GM12891 (cell line): ENCODE measurements at places on chromosomes 5 and 9.

DNA sequence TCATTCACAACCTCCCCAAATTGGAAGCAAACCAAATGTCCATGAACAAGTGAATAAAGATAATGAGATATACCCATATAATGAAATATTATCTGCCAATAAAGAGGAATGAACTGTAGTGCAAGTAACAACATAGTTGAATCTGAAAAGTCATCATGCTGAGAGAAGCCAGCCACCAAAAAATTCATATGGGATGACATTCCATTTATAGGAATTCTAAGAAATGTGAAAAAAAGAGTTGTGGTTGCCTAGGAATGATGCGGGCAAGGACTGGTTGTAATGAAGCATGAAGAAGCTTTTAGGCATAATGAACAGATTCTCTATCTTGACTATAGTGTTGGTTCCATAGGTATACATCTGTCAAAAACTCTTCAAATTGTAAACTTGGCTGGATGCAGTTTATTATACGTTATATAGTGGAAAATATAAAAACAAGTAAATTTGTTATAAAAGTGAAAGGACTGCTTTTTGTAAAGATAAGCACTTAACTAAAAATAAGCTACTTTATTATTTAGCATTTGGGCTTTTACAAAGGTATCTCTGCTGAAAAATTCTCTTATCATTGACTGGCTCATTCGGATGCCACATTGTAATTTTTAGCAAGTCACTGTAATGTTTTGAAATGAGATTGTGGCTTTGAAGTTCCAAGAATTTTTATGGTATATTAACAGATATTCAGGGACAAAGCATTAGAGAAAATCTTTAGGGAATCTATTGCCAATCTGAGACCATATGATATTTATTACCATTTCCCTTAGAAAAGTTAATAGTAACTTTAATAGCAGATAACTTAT is 21.2 kb upstream of the TTC23L start:
- DNase-seq = no peak

- DNase-seq = no peak
Measured at GRCh38 chr5:146073239-146073900, 32.0 kb downstream of the PLAC8L1 start.

DNA sequence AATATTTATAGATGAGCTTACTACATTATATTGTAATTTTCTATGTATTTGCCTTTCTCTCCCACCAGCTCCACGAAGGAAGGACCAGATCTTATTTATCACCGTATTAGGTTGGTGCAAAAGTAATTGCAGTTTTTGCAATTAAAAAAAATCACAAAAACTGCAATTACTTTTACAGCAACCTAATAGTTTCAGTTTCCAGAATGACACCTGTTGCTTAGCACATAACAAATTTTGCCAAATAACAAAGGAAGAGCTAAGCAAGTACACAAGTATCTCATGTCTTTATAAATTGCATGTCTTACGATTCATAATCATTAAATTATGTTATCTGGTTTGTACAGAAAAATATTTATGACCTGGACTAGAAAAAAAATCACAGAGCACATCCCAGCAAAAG is 45.9 kb downstream of the AGXT2 start:
- no peak for DNase-seq

- no peak for DNase-seq
Measured at GRCh38 chr9:84254972-84255371, 85.6 kb downstream of the SLC28A3 start.

DNA sequence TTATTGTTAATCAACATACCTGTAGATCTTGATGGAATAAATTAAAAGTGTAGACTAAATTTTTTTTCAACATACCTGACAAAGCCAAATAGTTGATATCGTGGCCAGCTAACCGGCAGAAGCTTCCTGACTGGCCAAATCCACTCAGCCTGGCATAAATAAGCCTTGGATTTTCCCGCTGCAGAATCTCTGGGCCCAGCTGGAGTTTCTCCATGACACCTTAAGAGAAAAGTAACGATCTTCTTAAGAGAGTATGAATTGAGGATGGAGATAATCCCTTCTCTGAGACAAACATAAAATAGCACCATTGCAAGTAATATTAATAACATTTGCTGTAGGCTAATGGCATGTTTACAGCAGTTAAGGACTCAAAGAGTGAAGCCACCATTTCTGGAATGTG is 2.2 kb downstream of the AMACR start:
- no peak for DNase-seq

GRCh38 chr9:137396634-137397367 is 26.2 kb downstream of the EXD3 start:
- no peak for DNase-seq

DNA sequence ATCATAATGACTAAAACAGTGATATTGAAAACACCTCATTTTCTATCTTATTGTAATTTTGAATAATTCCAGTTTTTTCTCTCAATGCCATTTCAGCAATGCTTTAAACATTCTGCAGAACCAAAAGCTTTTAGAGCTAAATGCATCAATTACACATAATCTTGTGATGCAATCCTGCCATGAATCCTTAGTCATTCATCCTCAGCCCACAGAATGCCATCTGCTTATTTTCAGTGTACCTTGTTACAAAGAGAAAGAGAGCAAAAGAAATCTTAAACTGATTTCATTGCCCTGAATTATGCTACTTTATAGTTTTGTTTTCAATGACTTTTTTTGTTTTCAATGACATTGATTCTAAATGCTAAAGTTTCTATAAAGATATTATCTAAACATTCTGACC is 1234.8 kb upstream of the C9orf72 start:
- no peak for DNase-seq

DNA sequence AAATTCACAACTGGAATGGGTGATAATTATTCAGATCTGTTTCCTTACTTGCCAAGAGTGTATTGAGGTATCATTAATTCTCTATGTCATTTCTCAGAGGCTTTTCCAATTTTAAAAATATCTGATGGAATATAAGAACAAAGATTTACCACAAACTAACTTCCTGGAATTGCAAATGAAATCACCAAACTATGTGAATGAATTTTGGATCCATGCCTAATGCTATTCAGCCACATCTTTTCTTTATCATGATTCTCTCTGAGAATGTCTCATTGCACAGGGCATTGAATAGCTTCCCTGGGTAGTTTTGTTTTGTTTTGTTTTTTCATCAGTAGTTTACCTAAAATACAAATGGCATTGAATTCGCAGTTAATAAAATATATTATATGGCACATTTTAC is 146.9 kb upstream of the FBN2 start:
- no peak for DNase-seq

- DNase-seq = no peak
Measured at GRCh38 chr5:37787742-37788141, 52.1 kb downstream of the GDNF start.

- DNase-seq = no peak
Measured at GRCh38 chr9:105148328-105149006, 96.0 kb upstream of the SLC44A1 start.

DNA sequence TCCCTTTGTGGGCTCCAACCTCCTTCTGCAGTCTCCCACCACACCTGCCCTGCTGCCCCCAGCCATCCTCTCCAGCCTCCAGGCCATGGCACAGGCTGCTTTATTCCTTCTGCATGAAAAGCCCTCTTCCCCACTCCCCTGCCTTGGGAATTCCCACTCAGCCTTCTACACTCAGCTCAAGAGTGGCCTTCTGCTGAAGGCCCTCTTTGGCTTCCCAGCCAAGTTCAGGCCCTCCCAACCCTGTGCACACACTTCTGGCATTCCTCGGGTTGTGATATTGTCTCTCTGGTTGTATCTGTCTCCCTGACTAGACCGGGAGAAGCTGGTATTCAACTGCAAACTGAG is 5.7 kb downstream of the SHB start:
- DNase-seq = no peak

DNA sequence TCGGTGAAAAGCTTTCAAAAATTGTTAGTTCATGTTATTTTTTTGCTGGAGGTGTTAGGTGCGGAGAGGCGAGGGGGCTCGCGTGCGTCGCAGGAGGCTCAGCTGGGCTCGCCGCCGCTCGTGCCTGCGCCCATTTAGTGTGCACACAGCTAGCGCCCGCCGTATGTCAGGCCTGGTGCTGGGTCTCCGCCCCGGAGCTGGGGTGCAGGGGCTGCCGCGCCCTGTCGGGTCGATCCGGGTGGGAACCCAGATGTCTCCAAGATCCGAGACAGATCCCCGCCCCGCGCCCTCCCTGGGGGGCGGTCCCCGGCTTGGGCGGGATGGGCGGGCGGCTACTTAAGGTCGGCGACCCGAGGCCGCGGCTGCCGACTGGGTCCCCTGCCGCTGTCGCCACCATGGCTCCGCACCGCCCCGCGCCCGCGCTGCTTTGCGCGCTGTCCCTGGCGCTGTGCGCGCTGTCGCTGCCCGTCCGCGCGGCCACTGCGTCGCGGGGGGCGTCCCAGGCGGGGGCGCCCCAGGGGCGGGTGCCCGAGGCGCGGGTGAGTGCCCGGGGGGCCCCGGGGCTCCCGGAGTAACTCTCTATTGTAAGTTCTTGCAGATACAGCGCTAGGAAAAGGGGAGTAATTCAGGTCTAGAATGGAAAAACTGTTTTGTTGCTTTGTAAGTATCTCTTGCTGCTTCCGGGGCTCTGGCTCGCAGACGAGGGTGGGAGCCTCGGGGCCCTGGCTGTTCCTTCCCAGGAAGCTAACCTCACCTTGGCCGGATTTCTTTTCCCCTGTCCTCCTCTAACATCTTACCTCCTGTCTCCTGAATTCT is 31.7 kb downstream of the GSN start:
- DNase-seq = peak; percentile 68

- DNase-seq = no peak
Measured at GRCh38 chr5:162372256-162372655, 304.7 kb downstream of the GABRG2 start.

DNA sequence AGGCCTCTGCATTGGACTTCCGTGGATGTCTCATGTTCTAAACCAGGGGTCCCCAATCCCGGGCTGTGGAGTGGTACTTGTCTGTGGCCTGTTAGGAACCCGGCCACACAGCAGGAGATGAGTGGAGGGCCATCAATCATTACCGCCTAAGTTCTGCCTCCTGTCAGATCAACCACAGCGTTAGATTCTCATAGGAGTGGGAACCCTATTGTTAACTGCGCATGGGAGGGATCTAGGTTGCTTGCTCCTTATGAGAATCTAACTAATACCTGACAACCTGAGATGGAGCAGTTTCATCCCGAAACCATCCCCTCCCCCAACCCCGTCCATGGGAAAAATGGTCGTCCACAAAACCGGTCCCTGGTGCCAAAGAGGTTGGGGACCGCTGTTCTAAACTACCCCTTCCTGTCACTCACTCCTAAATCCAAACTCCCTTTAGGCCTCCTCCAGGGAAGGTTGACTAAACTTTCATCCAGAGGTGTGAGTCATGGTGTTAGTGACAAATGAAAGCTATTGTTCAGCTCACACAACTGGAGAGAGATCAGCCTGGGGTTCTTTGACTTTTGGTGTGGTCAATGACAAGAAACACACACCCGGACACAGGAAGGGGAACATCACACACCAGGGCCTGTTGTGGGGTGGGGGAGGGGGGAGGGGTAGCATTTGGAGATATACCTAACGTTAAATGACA is 9.5 kb downstream of the KCNV2 start:
- DNase-seq = no peak

DNA sequence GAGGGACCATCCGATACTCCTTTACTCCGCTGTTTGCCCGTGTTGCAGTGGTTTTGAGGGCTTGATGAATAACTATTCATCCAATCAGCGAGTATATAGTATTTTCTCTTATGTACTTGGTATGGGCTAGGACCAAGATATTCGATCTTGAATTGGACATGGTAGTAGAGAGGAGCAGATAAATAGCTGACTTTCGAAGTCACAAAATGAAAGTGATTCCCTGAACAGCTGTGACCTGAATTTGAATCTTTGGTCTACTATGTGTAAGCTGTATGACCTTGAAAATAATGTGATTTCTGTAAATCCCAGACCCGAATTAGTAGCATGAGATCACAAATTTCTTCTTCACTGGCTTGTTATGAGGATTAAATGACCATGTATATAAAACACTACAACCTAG is 134.4 kb downstream of the TUSC1 start:
- no peak for DNase-seq

- DNase-seq = no peak
Measured at GRCh38 chr5:150377964-150378694, 20.6 kb downstream of the TCOF1 start.

- no peak for DNase-seq
Measured at GRCh38 chr5:159257629-159258283, 5.3 kb upstream of the UBLCP1 start.
